ENCODE measurements at places on chromosomes 11 and 22. TPM values are rescaled to one million over a fixed set of nuclear protein-coding genes. Genes with fewer than 3 reads are reported as not detected.

Gene SYCE3
- total RNA-seq: not detected

Gene FOXRED2
- 16.1 TPM for total RNA-seq

Gene TSPAN32
- total RNA-seq: 0.27 TPM

Gene CRYBA4
- total RNA-seq: not detected

Gene YAP1
- total RNA-seq: 41.6 TPM

Gene MS4A12
- not detected for total RNA-seq

Gene ANO5
- total RNA-seq: 9.8 TPM

Gene LARGE2
- not detected for total RNA-seq

Gene IL18
- total RNA-seq: 0.36 TPM

Gene ALX4
- total RNA-seq: 4.4 TPM

Gene HTR3A
- total RNA-seq: not detected

Gene MAFF
- total RNA-seq: 5.2 TPM

Gene PTPRCAP
- 0.91 TPM for total RNA-seq

Gene MAJIN
- not detected for total RNA-seq

Gene BRSK2
- total RNA-seq: 38.5 TPM

Gene NXF1
- 22.5 TPM for total RNA-seq

Gene STK33
- 24.0 TPM for total RNA-seq

Gene RIC3
- 68.1 TPM for total RNA-seq

Gene OR52J3
- total RNA-seq: not detected

Gene APOL4
- total RNA-seq: 11.3 TPM

Gene SAC3D1
- 3.7 TPM for total RNA-seq

Gene LMO1
- 4.8 TPM for total RNA-seq

Gene RAB3IL1
- total RNA-seq: 4.5 TPM

Gene ANO9
- not detected for total RNA-seq

Gene PRPF19
- 48.2 TPM for total RNA-seq

Gene NNMT
- total RNA-seq: 0.45 TPM

Gene DDIAS
- total RNA-seq: 4.1 TPM

Gene ZNF215
- total RNA-seq: 7.8 TPM

Gene FIBIN
- total RNA-seq: 13.4 TPM

Gene CDC45
- 7.4 TPM for total RNA-seq

Gene GAS2
- 8.3 TPM for total RNA-seq

Gene TRPT1
- 10.3 TPM for total RNA-seq

Gene FAM180B
- not detected for total RNA-seq

Gene POU2AF2
- total RNA-seq: not detected

Gene OR51M1
- total RNA-seq: not detected

Gene DERL3
- total RNA-seq: 1.3 TPM

Gene TRIM34
- total RNA-seq: 1.2 TPM

Gene OR8G5
- not detected for total RNA-seq

Gene NCR3LG1
- total RNA-seq: 9.1 TPM

Gene PKNOX2
- total RNA-seq: 6.4 TPM

Data from cerebellum (tissue), 4 donors.